ENCODE measurements at places on chromosomes 16 and 17. TPM values are rescaled to one million over a fixed set of nuclear protein-coding genes. Genes with fewer than 3 reads are reported as not detected.

HOXB5 gene
- total RNA-seq = not detected

IKZF3 gene
- total RNA-seq = not detected

PRSS36 gene
- total RNA-seq = not detected

- no peak for DNase-seq
- H3K36me3 ChIP-seq = peaks cover 4% of the 10 kb centered on the region
- no peaks in the 10 kb centered on the region for H3K27me3 ChIP-seq
These were observed 59.0 kb downstream of the ABR start for GRCh38 chr17:1120596-1121441.

DNA sequence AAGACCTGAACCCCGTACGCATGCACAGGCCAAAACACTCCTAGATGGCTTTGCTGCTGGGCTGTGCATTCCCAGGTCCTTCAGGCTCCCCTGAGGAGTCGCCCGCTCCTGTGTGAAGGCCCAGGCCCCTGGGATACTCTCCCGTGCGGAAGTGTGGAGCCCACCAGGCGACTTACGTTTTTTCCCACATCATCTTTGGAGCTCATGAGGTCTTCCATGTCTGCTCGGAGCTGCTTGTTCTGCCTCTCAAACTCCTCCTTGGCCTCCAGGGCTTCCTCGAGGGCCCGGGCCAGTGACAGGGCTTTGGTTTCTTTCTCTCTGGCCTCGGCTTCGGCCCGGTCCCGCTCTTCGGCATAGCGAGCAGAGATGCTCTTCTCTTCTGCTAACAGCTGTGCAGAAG, 56.4 kb downstream of the NDEL1 start:
- no peak for DNase-seq
- no peaks in the 10 kb centered on the region for H3K27me3 ChIP-seq
- H3K27ac ChIP-seq = no peak overlapping the region
- H3K4me1 ChIP-seq = peaks cover 19% of the 10 kb centered on the region

DNA sequence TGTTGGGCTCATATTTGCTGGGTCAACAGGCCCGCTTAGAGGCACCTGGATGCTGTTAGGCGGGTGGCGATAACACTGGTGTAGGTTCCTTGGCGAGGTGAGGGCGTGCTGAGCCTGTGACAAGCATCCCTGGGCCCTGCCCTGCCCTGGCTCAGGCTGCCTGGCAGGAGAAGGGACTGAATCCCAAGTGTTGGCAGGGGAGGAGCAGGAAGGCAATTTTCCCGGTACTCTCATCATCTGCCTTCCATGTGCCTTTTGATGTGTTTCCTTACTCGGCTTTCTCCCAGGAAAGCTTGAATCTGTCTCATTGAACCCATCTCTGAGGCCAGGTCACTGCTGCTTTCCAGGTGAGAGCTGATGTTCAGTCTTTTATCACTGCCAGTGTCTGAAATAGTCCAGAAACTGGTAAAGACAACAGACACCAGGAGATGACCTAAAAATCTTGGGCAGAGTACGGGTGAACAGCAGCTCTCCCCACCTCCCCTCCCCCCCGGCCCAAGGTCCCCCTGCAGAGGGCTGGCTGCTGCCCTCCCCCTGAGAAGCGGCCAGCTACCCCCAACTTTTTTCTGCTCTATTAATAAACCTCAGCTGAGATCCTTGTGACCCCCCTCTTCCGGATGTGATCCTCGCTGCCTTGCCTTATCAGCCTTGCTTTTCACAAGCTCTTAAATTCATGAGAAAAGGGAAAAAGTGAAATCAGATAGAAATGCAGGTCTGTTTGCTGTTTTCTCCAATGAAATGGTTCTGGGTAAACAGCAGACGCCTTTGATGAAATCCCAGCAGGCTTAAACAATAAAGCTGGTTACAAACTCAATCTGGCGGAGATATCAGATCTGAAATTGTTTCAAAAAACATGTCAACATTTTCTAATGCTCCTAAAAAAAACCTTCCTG, 29.0 kb downstream of the RTN4RL1 start:
- H3K27ac ChIP-seq = no peak overlapping the region
- no peak for DNase-seq
- peaks cover 29% of the 10 kb centered on the region for H3K4me1 ChIP-seq
- H3K4me3 ChIP-seq = no peak overlapping the region

DNA sequence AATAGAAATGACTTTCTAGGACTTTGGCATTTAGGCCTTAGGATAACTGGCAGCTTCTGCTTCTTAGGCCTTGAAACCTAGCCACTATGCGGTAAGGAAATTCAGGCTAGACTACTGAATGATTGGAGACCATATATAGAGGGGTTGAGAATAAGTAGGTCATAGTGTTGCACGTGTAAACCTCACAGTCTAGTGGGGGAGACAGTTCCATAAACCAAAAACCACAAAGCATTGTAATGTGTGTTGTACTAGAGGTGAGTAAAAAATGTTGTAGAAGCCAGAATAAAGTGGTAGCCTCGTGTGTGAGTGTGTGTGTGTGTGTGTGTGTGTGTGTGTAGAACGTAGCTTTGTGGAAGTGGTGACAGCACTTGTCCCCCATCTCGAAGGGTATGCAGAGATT, 188.5 kb downstream of the MAP2K6 start:
- no peaks in the 10 kb centered on the region for H3K36me3 ChIP-seq
- peaks cover 18% of the 10 kb centered on the region for H3K4me1 ChIP-seq
- no peak overlapping the region for H3K4me3 ChIP-seq
- H3K27me3 ChIP-seq = no peaks in the 10 kb centered on the region
- no peak overlapping the region for H3K27ac ChIP-seq

- DNase-seq = no peak
- no peaks in the 10 kb centered on the region for H3K4me1 ChIP-seq
- no peak overlapping the region for H3K4me3 ChIP-seq
- H3K27ac ChIP-seq = no peak overlapping the region
- no peaks in the 10 kb centered on the region for H3K36me3 ChIP-seq
- H3K27me3 ChIP-seq = peaks cover 2% of the 10 kb centered on the region
These were observed 9.1 kb upstream of the MYH1 start for GRCh38 chr17:10527419-10527818.

DNA sequence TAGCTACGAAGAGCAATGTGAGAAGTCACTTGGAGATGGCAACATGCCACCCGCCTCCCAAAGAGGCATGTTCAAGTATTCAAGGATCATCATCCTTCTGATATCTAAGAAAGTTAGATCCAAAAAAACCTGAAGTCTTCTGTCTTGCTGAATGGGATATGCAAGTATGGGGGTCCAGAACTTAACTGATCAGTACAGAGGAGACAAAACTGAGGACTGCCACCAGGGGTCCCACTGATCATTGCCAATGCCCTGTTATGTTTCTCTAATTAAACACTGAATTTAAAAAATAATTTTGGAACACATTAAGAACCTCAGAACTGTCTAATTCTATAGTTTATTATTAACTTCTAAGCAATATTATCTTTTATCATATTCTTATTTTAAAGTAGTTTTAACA, 99.7 kb downstream of the CDH8 start:
- H3K27ac ChIP-seq = no peak overlapping the region
- H3K4me1 ChIP-seq = peaks cover 2% of the 10 kb centered on the region
- H3K27me3 ChIP-seq = peaks cover 7% of the 10 kb centered on the region
- DNase-seq = no peak

DNA sequence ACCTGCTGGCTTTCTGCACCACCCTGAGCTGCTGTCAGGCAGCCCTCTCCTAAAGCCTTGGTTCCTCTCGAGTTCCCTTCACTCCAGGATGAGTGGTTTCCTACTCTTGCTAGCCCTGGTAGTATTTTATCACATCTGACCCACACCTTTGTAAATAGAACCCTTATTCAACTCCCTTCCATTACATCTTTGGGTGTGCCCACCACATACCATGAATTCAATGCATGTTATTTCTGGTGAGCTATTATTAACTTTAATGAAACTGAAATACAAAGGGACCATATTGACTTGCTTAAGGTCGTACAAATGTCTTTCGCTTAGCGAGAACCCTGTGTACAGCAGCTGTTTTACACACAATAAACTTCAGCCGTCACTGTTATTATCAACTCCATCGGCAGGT, 521.3 kb downstream of the GRIN2A start:
- no peaks in the 10 kb centered on the region for H3K36me3 ChIP-seq
- H3K4me3 ChIP-seq = no peak overlapping the region
- H3K27me3 ChIP-seq = no peaks in the 10 kb centered on the region
- no peaks in the 10 kb centered on the region for H3K4me1 ChIP-seq
- no peak for DNase-seq

- H3K27me3 ChIP-seq = no peaks in the 10 kb centered on the region
- no peak for DNase-seq
- no peak overlapping the region for H3K4me3 ChIP-seq
- H3K36me3 ChIP-seq = peaks cover 10% of the 10 kb centered on the region
- no peak overlapping the region for H3K27ac ChIP-seq
These were observed 42.8 kb downstream of the CDK5R1 start for GRCh38 chr17:32529604-32530003.

GRCh38 chr17:73232587-73233373, 28.9 kb downstream of the CPSF4L start:
- H3K36me3 ChIP-seq = peaks cover 15% of the 10 kb centered on the region
- H3K27ac ChIP-seq = peak overlapping the region; percentile 98
- H3K27me3 ChIP-seq = no peaks in the 10 kb centered on the region
- no peak for DNase-seq
- H3K4me1 ChIP-seq = peaks cover 50% of the 10 kb centered on the region
- peak overlapping the region; percentile 92 for H3K4me3 ChIP-seq

DNA sequence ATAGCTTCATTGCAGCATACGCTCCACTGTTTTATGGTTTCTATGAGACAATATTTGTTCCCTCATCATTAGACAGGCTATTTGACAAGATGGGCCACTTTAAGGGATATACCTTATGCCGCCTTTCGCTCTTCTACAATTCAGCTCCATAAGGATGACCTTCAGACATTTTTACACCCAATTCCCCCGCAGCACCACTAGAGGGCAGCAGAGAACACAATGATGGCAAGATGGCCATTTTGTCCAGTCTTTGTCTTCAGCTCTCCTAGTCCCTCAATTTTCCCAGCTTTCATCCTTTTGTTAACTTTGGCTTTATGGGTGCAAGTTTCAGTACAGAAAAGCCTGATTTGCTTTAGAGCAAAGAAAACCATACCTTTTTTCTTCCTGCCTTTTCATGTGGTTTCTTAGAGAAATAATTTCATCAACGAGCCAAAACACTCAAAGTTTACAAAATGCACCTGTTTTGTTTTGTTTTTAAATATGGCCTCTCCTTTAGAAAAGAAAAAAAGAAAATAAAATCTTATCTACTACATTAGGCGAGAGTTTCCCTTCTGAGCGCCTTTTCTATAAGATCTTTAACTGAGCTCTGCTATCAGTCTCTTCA, 355.3 kb downstream of the TOX3 start:
- no peaks in the 10 kb centered on the region for H3K36me3 ChIP-seq
- no peak overlapping the region for H3K4me3 ChIP-seq
- H3K4me1 ChIP-seq = no peaks in the 10 kb centered on the region
- DNase-seq = no peak
- peaks cover 2% of the 10 kb centered on the region for H3K27me3 ChIP-seq

DNA sequence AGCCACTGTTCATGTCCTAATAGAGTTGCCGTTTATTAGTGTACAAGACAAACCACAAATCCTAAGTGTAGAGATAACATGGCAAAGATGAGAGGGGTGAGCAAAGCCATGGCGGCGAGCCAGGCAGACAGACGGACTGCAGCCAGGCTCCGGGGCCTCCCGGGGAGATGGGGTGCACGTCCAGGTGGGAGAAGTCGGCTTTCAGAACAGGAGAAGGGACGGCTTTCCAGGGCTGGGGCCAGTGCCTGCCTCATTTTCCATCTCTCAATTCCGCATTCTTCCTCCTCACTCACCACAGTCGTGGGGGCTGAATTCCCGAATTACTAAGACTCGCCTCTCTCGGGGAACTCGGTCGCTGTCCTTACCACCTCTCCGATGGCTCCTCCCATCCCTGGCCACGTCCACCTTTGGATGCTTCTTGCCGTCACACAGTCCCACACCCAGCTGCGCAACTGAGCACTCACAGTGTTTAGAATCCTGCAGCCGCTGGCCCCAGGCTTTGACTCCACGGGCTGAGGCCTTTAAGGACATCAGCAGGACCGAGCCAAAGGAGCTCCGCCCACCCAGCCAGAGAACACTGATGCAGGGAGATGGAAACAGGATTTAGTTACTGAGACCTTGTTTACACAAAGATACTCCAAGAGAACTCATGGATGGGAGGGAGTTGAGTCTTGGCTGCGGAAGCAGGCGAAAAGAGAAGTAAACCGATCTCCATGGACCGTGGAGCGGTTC, 59.7 kb downstream of the RNF112 start:
- DNase-seq = no peak
- H3K4me1 ChIP-seq = no peaks in the 10 kb centered on the region
- H3K4me3 ChIP-seq = no peak overlapping the region
- peaks cover 4% of the 10 kb centered on the region for H3K27me3 ChIP-seq

DNA sequence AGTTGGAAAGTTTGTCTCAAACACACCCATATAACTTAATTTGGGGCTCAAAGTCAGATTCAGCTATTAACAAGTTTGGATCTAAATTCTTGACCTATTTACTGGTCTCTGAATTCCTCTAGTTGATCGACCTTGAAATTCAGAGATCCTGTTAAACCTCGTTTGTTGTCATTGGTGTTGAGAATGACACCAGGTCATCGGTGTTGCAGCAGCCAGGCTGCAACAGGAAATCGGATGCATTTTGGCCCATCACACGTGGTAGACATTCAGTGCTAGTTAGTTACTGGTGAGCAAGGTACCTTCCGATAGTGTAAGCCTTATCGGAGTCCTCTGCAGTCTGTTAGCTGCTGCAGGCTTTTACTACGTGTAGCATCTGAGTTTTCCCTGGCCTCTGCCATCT, 82.3 kb downstream of the WWP2 start:
- H3K36me3 ChIP-seq = peaks cover 4% of the 10 kb centered on the region
- peaks cover 40% of the 10 kb centered on the region for H3K4me1 ChIP-seq
- no peak for DNase-seq
- no peaks in the 10 kb centered on the region for H3K27me3 ChIP-seq
- H3K4me3 ChIP-seq = no peak overlapping the region
- H3K27ac ChIP-seq = no peak overlapping the region

DNA sequence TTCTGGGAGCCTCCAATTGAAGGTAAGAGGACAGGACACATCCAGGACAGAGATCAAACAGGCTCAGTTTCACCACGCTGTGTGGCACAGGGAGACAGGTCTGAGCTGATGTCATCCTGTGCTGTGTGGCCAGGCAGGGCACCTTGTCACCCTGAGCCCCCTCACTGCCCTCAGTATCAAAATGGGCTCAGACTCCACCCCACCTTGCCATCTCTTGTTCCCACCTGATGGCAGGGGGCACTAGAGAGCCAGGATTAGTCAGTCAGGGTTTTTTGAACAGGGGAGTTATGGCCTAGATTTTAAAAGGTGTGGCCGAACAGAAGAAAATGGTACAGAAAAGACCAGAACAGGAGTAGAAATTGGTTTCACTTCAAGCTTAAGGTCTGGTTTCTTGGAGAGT, 2.6 kb downstream of the KAT2A start:
- H3K36me3 ChIP-seq = peaks cover 13% of the 10 kb centered on the region
- no peak overlapping the region for H3K27ac ChIP-seq
- DNase-seq = no peak

Measured in chondrocyte (in vitro differentiated cells).